ENCODE measurements at places on chromosomes 3 and 15.

DNA sequence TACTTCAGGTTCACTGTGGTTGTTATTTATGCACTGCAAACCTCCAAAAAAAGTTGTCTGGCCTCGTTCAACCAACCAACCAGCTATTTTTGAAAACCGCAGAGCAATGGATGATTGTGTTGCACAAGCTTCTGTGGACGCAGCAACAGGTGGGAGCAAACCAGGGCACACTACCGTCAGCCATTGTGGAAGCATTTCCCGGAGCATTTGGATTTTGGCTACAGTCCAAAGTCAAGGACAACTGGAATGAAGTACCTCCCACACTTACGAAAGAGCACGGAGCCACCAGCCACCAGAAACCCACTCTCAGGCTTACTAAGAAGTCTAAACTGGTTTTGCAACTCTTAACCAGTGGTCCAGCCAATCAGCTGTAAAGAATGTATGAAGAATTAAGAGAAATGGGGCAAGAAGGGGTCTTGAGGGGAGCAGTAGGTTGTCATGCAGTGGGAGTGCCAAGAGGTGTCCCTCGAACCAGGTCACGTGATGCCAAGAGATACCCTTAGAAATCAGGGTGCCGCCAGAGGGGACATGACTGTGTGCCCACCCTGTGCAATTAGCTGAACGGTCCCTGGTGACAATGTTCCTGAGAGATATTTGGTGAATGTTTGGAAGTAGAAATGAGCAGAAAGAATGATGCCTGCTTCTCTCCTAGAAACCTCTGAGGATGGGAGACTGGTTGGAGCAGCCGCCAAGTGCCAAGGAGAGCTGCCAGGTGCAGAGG is 68.9 kb upstream of the PCSK6 start:
- no peak for DNase-seq

- DNase-seq: no peak
Measured at GRCh38 chr15:51424780-51425179, 83.3 kb downstream of the GLDN start.

DNA sequence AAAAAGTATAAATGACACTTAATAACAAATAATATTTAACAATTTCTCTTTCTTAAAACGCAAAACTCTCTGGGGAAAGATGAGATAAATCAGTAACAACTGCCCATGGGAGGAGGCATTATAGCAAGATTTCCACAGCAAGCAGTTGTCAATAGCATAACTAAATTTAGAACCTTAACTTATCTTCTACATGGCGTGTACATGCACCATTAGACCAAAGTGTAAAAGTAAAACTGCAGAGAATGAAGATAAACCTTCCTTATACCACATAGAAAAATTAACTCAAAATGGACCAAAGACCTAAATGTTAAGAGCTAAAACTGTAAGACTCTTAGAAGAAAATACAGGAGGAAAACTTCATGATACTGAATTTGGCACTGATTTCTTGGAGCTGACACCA is 39.9 kb downstream of the MYO5A start:
- DNase-seq: no peak

DNA sequence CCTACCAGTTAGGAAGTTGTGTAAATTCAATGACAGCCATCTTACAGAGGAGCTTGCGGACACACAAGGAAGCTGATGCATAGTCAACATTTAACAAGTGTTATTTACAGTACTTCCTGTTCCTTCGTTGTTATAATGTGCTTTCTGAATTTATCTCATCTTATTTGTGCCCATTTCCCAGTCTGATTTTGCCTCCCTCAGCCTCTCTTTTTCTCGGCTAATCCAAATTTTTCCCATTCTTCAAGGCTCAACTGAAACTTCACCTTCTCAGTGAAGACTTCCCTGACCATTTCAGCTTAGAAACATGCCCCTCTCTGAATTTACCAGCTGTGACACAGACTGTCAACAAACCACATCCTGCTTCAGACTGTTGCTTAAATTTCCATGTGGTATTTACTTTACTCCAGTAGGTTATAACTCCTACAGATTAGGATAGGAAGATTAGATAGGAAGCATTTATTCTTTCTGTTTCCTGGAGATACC is 55.7 kb upstream of the CP start:
- no peak for DNase-seq

DNA sequence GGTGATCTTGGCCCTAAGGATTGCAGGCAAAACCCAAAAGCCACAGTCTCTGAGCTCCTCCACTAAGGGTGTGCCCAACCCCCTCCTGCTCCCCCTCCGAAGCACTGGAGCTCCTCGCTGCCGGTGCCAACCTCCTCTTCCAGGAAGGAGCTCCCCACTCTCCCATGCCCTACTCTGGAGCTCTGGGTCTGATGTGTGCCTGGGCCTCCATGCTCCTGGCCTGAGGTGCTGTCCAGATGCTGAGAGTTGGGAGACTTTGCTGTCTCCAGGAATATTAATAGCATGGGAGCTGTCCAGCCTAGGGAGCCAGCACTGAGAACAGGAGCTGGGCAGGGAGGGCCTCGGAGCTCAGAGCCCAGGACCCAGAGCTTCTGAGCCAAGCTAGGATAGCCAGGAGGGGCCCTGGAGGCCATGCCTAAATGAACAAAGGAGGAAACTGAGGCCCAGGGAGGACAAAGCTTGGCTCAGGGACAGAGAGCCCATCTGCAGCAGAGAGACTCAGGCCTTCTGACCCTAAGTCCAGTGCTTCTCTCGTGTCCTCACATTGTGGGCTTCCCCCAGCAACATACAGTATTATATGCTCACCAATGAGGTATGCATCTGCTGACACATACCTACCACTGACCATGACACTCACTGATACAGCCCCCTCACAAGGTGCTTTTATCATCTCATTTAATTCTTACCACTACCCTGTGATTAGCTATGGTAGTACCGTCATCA is 36.9 kb upstream of the HERC1 start:
- DNase-seq: no peak

DNA sequence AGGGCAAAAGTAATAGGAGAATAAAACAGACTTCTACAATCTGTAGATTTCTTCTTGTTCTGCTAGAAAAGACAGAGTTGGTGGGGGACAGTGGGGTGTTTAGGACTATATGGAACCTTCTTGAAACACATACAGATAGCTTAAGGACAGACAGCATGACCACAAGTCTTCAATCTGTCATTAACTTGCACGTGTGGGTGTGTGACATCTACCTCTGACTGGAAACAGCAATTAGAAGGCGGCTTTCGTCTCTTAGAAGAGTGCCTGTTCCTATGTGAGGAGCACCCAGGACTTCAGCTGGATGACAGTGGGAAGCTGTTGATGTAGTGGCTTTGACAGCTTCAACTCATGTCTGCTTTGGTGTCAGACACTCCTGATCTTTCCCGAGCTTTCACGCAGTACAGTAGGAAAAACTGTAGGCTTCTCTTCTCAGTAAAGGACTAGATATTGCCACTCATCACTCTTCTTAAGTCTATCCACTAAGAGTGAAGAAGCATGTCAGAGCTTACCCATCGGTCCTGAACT is 44.5 kb downstream of the TYRO3 start:
- no peak for DNase-seq

DNA sequence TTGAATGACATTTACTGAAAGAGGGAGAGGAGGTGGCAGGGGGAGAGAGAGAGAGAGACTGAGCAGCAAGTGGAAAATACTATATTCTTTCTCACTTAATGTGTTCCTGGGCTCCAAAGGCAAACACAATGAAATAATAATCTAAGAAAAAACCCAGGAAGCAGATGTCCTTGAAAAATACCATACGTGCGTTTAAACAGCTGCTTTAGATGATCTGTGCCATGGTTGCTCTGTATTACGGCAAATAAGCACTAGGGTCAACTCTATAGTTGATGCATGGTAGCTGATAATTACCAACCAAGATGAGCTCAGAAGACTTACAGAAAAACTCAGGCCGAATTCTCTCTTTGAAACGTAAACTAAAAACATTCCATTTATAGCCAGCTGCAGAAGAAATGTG is 410.3 kb upstream of the TBL1XR1 start:
- DNase-seq: no peak

DNA sequence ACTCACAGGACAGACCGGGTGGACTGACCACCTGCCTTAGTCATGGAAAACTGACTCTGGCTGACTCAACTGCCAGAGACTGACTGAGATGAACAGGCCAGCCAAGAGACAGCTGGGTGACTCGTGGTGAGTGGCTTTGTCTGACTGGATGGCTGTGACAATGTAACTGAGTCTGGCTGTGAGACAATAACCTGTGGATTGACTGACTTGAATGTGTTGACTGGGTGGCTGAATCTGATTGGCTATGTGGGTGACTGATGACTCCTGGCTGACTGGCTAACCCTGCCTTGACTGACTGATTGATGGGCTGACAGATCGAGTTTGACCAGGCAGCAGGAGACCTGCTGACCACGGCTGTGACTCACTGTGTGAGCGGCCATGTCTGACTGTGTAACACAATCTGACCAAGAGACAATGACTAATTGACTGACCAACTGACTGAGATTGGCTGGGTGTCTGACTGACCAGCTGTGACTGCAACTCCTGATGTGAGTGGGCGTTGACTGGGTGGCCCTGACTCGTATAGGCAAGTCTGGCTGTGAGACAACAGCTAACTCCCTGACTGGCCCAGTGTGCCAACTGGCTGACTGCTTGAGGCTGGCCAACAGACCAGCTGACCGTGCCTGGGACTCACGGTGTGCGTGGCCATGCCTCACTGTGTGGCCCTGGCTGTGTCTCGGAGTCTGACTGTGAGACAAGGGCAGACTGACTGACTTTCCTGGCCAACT is 509.1 kb downstream of the SHQ1 start:
- DNase-seq: no peak

GRCh38 chr3:154151969-154152368 is 30.8 kb downstream of the ARHGEF26 start:
- DNase-seq: no peak

GRCh38 chr15:82129761-82130160 is 83.9 kb upstream of the MEX3B start:
- DNase-seq: no peak

DNA sequence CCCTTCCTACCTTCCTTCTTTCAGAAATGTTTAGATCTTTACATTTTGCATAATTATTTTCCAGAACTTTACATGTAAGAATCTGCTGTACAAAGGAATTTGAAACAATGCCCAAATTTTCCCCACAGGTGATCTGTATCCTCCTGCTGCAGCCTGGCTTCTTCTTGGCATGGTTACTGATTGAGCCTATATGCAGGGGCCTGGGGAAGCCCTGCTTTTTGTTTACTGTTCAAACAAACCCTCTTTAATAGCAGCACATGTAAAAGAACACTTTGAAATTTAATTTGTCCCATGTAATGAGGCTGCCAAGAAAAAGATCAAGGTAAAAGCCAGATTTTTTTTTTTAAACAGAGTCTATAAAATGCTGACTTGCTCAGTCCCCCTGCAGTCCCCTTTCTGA is 432.2 kb downstream of the TUSC7 start:
- DNase-seq: no peak

DNA sequence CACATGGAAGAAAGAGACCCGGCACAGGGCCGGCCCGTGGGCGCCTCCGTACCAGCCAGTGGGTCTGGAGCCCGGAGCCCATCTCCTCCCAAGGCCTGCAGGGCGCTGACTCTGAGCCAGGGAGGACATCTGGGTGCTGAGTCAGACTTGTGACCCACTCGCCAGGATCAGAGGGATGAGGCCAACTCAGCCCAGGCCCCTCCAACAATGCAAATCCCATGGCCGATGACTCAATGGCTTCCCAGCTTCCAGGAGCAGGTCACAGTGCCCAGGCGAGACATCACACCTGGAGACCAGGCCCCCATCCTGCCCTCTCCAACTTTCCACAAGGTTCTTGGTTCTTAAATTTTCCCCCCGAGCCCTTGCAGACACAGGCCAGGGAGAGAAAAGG is 95.1 kb downstream of the LRIG1 start:
- DNase-seq: no peak

- no peak for DNase-seq
Measured at GRCh38 chr3:99774467-99774866, 43.2 kb upstream of the CMSS1 start.

DNA sequence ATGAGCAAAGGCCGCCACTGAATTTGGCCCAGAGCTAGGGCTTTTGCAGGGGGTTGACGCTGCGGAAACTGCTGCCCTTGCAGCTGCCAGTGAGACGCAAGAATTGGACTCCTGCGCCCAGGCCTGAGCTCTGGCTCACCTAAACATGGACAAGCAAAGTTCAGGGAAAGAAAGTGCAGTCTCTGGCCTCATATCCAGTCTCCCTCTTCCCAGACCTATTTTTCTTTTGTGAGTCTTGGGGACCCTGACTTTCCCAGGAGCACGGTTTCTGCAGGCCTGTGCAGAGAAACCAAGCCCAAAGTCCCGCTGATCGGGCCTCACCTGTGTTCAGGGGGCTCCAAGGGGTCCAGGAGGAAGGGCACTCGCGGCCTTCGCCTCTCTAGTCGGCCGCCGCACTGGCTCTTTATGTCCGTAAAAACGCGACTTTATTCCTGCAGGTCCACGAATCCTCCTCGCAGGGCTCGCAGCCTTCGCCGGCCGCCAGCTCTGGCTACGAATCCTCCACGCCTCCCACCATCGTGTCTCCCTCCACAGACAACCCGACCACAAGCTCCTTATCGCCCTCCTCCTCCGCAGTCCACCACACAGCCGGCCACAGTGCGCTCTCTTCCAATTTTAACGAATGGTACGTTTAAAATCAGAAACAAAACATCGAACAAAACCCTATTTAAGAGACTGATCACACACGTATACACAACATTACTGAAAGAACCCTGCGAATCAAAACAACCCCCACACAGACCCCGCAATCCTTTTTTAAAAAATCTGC is 3.9 kb downstream of the ZIC1 start:
- DNase-seq: no peak

DNA sequence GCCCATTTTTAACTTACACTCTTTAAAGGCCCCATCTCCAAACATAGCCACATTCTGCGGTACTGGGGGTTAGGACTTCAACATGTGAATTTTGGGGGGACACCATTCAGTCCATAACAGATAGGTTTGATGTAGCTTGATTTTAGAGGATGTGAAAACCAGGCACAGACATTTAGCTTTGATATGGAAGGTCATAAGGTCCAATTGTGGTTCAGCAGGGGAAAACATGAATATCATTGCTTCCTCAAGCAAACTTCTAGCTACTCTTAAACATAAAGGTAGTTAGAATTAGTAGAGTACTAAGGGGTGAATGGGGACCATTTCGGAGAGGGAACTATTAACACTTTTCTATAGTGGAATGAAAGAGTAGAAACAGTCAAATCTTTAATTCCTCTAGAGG is 13.6 kb upstream of the NFKBIZ start:
- DNase-seq: no peak

DNA sequence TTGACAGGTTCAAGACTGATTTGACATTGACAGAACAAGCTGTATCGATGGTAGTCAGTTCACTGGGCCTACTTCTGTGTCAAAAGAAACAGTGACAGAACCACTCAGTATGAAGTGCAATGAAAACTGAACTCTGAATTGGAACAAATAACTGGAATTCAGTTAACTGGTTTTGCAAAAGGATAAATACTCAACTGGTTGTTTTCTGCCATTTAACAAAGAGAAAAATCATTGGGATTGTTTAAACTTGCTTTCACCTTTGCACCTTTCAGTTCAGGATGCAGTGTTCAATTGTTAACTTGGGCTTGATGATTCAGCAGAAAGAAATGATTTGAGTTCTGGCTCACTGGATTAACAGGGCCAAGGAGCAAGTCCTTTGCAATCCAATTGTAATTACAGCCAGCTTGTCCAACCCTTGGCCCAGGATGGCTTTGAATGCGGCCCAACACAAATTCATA is 4.9 kb downstream of the BTD start:
- DNase-seq: no peak
